Activated CD8-positive, alpha-beta memory T cell treated with anti-CD3 and anti-CD28 coated beads for 36 hours (primary cell): ENCODE measurements at places on chromosomes 16 and 17. TPM values are rescaled to one million over a fixed set of nuclear protein-coding genes. Genes with fewer than 3 reads are reported as not detected.

HOXB4 gene
- total RNA-seq, result 3.3 TPM

HLF gene
- total RNA-seq, result 0.51 TPM

FBXL16 gene
- 5.7 TPM for total RNA-seq

CCL1 gene
- total RNA-seq, result 21.9 TPM

TEX19 gene
- total RNA-seq, result not detected

SHISA9 gene
- not detected for total RNA-seq

CX3CL1 gene
- total RNA-seq, result not detected

TBC1D3H gene
- 1.0 TPM for total RNA-seq
